ENCODE measurements at places on chromosomes 1 and 21. TPM values are rescaled to one million over a fixed set of nuclear protein-coding genes. Genes with fewer than 3 reads are reported as not detected.

The CD5L gene
- not detected for total RNA-seq

The LRRC3 gene
- total RNA-seq, result 2.4 TPM

The SEMA6C gene
- 1.5 TPM for total RNA-seq

The OR2L8 gene
- total RNA-seq, result not detected

The PEF1 gene
- total RNA-seq, result 43.7 TPM

The DIO1 gene
- total RNA-seq, result not detected

The PMF1 gene
- 55.3 TPM for total RNA-seq

The NBPF10 gene
- total RNA-seq, result 1.4 TPM

The NMNAT2 gene
- 0.70 TPM for total RNA-seq
